ENCODE measurements at places on chromosomes 2 and 18.
A peak's percentile ranks its signal among the peaks of the same experiment; 100 is the strongest.

DNA sequence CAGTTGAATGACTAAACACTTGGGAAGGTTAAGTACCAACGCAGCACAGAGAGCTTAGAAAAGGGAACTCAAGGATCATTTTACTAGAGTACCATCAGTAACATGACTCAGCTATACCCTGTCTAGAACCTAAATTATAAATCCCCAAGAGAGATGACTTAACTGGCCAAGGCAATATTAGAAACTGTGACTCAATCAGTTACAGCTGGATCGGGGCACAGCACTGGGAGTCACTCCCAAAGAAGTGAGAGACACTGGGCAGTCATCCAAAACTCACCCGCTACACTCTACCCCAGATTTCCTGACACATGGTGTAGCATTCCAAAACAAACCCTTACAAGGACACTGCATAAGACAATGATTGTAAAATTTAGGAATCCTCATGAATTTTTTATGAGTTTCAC, 17.7 kb downstream of the IWS1 start:
- peak; percentile 75 for DNase-seq

DNA sequence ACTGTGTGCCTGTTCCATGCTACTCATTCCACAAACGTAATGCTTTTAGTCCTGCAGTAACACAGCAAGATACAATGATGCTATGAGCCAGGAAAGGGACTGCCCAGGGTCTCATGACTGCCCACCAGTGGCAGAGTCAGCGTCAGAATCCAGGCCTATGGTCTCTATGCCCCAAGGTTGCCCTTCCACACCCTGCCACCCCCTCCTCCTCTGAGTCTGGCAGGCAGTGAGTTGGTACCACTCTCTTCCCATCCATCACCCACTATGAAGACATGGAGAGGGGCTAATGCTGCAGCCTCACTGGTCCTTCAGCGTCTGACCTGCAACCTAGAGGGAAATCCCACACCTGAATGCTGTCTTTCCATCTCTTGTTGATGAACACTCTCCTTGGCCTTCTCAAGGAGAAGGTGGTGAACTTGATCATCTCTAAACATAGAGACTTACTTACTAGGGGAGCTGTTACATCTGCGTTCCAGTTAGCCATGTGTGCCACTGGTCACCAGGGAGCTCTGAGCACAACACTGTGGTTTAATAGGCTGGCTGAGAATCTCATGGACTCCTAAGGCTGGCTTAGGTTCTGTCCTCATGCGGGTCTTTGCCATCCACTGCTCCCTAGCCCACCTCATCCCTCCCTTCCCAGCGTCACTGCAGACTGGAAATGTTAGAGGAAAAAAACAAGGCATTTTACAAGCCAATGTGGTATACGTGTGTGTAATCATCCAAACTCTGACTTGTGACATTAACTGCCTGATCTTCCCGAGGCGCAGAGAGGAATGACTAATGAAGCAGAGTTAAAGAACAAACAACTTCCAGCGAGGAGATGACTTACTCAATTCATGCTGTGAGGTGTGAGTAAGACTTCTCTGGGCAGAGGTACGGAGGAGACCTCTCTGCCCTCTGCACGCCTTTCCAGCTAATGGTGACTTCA, 28.8 kb downstream of the STEAP3 start:
- no peak for DNase-seq

DNA sequence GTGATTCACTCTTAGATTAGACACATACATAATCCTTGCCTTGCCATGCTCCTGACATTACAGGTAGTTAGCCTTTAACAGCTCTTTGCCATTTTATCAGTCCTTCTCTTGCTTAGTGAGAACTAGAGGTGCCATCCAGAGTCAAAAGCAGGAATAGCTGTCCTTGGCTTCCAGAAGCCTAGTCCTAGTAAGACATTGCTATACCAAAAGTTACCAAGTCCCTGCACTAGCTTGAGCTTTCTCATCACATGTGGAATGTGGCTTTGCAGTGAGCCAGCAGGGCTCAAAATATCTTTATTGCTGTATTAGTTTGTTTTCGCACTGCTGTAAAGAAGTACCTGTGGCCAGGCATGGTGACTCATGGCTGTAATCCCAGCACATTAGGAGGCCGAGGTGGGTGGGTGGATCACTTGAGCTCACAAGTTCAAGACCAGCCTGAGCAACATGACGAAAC, 104.7 kb upstream of the NOSTRIN start:
- no peak for DNase-seq

GRCh38 chr18:6857300-6857699, 127.8 kb downstream of the ARHGAP28 start:
- no peak for DNase-seq

- DNase-seq = peak; percentile 37
Measured at GRCh38 chr2:218981881-218982585, 3.0 kb downstream of the FEV start.

DNA sequence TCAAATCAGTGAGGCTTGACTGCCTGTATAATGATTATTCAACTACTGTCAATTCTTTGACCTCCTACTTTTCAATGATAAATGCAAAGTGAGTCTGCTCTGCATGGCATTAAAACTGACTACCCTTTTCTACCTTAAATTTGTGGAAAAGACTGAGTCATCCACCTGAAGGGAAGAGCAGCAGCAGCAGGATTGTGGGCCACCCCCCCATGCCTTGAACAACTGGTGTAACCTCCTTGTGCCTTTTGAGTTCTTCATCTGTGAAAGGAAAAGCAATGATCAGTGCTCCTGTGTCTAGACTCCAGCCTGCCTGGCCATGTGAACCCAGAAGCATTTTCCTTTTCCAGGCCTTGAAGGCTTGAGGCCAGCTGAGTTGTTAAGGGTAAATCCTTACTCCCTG, 102.9 kb downstream of the OSR1 start:
- DNase-seq = no peak

GRCh38 chr2:100640431-100641124, 77.8 kb downstream of the PDCL3 start:
- DNase-seq = no peak

- no peak for DNase-seq
Measured at GRCh38 chr2:220701115-220701514, 871.0 kb downstream of the EPHA4 start.
